ENCODE measurements at places on chromosomes 4 and X.

GRCh38 chr4:26413582-26413981 is 76.7 kb downstream of the CCKAR start:
- DNase-seq: no peak

DNA sequence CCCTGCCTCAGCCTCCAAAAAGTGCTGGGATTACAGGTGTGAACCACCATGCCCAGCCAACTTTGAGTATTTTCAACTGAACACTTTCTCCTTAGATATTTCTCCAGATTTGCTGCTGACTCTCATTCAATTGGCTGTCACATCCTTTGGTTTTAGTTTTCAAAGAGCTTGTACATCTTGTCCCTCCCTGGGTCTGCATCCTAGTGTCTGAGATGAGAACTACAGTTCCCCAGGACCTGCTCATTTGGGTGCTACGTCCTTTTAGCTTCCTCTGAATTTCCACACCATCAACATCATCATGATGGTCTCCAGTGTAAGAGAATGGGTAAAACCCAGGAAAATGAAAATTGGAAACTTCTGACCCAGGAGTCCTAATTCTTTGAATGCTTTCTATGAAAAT is 312.9 kb downstream of the NLGN4X start:
- DNase-seq: no peak

- no peak for DNase-seq
Observed at GRCh38 chr4:159010100-159010499, 92.8 kb upstream of the RAPGEF2 start.

DNA sequence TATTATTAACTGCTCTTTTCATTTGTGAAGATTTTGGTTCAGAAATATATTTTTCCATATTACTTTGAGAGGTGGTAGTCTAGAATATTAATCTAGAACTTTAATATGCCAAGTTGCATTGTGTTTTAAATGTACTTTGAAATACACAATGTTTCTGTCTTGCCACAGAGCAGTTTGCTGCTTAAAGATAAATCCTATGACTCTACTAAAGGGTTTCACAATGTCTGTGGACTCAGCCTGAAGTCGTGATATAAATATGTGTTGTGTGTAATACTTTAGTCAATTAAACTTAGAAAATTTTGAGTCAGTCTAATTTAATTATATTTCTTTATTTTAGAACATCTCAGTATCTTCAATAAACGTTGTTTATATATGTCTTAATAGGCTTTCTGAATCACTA is 1771.7 kb upstream of the PCDH7 start:
- no peak for DNase-seq

DNA sequence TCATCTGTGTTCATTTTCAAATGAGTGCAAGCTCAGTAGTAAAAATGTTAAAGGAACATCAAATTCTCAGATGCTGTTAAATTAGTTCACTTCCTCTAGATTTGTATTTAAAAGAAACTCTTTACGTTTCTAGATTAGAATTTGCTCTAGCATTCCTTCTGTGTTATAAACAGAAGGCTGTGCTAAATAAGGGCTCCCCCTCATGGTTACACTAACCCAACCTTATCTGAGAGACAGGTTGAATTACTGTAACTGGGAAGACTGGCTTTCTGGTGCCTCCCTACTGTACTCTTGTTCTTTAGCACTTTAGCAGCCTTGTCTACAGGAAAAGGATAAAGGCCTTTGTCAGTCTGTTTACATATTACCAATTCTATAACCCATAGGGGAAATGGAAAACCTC is 56.8 kb downstream of the RXFP1 start:
- no peak for DNase-seq

DNA sequence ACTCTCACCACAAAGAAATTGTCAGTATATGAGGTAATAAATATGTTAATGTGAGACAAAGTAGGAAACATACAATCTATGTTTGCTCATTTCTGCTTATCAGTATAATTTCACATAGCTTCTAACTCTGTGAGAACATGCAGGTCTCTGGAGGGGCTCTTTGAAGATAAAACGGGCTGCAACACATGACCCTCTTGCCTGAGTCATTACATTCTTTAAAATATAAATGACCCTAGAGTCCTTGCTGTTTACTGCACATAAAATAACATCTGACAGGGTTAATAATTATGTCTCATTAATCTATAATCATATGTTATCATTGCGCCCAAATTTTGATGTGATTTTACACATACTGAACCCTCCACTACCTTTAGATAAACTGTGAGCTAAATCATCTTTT is 681.5 kb downstream of the ARAP2 start:
- DNase-seq: no peak

DNA sequence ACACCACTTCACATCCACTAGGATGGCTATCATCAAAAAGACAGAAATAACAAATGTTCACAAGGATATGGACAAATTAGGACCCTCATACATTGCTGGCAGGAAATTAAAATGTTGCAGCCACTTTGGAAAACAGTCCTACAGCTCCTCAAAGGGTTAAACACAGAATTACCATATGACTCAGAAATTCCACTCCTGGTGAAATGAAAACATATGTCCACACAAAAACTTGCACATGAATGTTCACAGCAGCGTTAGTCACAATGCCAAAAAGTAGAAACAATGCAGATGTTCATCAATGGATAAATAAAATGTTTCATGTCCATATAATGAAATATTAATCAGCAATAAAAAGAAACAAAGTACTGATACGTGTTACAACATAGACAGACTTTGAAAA is 15.1 kb downstream of the S100G start:
- DNase-seq: no peak

- DNase-seq: no peak
Observed at GRCh38 chr4:138672393-138672976, 343.1 kb upstream of the NOCT start.

DNA sequence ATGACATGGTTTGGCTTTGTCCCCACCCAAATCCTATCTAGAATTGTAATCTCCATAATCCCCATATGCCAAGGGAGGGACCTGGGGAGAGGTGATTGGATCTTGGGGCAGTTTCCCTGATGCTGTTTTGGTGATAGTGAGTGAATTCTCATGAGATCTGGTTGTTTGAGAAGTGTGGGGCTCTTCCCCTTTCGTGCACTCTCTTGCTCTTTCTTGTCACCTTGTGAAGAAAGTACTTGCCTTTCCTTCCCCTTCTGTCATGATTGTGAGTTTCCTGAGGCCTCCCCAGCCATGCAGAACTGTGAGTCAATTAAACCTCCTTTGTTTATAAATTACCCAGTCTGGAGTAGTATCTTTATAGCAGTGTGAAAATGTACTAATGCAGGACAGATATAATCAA is 36.4 kb upstream of the FREM3 start:
- DNase-seq: no peak

DNA sequence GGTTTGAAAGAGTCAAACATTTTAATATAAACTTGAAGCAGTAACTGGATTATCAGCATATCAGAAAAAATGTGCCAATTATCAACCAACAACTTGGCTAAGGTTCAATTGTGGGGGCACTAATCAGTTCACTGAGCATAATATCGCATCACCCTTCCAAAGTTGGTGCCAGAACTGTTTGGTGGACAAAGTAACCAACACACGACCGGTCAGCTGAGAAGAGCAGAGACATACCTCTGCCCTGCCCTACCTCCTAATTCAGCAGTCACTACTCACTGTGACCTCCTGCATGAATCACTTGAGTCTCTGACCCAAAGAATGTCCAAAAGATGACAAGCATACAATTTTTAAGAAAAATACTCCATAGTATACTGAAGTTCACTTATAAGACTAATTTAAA is 53.2 kb downstream of the TSPAN5 start:
- DNase-seq: no peak

- no peak for DNase-seq
Observed at GRCh38 chr4:176645246-176645960, 147.3 kb downstream of the VEGFC start.

GRCh38 chr4:153119626-153120025 is 84.6 kb upstream of the TRIM2 start:
- DNase-seq: no peak
